CD4-positive, alpha-beta memory T cell (primary cell): ENCODE measurements at places on chromosomes 11 and 22. TPM values are rescaled to one million over a fixed set of nuclear protein-coding genes. Genes with fewer than 3 reads are reported as not detected.

Gene C1QTNF4
- total RNA-seq = 0.61 TPM

Gene TRIM66
- total RNA-seq = 31.3 TPM

Gene MAJIN
- total RNA-seq = 0.91 TPM

Gene PGAP2
- total RNA-seq = 20.7 TPM

Gene PATE2
- total RNA-seq = not detected

- DNase-seq = no peak
Observed at GRCh38 chr22:40960145-40960544, 9.0 kb downstream of the RBX1 start.

DNA sequence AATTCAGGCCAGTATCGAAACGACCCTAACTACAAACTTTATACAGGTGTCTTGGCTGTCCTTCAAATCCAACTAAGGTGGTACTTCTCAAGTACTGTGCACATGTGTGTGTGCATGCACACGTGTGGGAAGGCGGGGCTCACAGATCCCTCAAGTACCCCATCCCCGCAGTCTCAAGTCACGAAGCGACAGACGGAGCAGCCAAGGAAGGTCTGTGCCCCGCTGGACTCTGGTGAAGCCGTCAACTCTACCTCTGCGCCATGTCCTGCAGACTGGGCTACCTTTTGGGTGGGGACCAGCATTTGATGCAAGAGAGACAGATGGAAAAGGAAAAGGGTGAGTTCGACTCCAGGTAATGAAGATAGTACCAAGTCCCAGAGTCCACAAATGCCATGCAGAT, 169.0 kb downstream of the CRYBB2 start:
- DNase-seq = no peak

- no peak for DNase-seq
Observed at GRCh38 chr22:31343235-31344191, 2.6 kb downstream of the PATZ1 start.

DNA sequence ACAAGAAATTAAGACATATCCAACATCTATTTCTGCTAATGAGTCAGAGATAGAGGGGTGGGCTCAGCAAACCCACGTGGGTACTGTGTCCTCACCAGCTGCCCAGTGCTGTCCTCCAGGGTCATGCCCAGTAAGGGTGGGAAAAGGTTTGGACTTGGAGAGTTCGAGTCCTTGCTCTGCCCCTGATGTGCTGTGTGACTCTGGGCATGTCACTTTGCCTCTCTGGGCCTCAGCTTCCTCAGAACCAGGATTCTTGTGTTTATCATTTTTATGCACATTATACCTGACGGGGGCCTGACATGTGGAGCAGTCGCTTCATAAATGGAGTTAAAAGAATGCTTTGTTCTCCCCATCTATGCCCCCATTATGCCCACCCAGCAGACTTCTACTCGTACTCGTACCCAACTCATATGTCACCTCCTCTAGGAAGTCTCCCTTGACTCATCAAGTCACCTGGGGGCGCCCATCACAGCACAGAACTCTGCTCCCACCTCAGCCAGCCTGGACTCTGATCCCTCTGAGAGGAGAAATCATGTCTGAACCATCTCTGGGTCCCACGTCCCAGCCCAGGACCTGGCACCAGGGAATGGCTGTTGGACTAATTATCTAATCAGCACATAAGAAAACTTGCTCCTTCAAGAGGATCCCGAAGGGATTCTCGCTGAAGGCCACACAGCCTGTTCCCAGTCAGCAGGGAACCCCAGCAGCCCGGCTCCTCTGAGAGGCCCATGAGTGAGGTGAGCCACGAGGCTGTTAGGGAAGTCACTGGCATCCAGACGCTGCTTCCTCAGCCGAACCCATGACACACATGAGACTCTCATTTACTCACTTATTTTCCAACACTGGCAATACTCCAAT, 38.7 kb upstream of the TSKU start:
- no peak for DNase-seq
